ENCODE measurements at places on chromosomes 6 and 20.

- DNase-seq, result no peak
These were observed 10.4 kb upstream of the EDN3 start for GRCh38 chr20:59289994-59290393.

DNA sequence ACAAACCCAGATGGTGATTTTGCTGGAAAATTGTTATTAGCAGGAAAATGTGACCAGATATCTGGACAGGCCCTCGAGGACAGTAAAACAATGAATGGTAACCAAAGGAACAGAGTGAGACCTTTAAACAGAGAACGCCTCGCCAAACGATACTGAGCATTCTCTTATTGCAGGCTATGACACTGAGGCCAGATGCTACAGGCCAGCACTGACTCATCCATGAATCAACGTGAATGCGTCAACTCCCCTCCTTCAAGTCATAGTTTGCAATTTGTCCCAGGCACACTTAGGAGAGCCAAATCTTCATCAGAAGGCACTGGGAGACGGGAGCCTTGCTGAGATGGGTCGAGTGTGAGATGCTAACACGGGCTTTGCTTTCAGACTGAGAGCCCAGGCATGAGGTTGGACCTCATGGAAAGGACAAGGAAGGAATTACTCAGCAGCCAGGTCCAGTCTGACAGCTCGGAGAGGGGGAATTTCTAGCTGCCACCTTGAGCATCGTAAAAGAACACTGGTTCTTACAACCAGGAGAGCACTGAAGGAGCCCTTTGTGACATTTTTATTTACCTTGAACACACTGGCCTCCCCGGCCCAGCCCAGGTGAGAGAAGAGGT lies 60.7 kb downstream of the BMP7 start:
- DNase-seq, result no peak

DNA sequence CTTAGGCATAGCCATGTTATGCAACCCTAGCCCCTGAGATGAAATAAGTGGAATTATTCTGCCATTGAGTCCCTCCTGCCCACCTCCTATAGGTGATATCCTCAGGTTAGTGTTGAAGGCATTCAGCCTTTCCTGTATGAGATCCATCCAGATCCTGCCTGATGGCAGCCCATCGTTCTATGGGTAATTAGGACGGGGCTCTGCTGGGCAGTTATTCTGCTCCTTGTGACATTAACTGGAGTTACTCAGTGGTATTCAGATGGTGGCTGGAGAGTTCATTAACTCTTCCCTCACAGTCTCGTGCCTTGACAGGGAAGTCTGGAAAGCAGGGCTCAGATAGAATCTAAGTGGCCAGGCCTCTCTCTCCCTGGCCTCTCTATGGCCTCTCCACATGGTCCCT lies 9.3 kb upstream of the GMDS start:
- DNase-seq, result no peak

DNA sequence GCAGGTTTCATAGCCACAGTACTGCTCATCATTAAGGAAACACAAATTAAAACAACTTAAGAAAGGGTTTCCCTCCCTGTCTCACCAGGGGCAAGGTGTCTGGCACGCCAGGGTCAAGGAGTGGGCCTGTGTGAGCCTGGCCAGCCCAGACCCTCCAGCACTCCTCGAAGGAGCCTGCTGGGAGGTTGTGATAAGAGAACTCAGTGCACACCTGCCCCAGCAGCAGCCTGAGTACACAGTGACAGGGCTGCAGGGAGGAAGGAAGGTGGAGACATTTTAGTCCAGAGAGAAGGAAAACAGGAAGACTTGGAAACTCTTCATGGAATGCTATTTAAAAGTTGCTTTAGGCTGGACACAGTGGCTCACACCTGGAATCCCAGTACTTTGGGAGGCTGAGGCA lies 14.1 kb downstream of the NINL start:
- no peak for DNase-seq

DNA sequence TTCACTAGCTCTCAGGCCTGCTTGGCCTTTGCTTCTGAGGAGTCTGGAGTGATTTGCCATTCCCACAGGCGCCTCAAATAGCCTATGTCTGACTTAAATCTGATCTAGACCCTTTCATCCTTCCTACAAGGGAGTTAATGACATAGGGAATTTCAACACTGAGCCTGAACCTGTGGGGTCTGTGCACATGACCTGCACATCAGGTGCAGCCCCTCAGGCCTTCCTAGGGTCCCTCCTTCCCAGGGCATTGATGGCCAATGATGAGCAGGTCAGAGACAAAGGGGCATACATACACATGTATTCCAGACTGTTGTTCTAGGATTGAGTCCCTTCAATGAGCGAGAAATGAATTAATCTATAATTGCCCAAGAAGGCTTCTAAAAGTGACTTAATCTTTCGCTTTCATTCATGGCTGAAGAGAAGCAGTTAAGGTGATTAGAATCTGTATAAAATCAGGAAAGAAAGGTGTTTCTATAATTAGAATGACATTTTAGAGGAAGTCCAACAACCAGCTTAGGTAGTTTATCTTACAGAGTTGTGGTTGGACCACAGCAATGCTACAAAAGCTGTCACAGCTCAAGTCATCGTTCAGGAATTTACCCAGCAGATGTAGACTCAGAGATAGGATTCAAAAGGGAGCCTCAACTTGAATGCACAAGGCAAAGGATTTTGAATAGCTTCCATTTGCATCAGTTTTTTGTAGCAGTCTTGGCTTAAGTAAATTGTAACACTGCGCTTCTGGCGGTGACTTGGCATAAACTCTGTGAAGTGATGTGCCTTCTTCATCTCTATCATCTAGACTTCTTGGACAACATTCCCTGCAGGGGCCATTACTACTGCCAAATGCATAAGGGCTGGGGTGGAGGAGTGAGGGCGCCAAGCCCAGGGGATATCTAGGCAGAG lies 27.0 kb upstream of the TBC1D7 start:
- no peak for DNase-seq

DNA sequence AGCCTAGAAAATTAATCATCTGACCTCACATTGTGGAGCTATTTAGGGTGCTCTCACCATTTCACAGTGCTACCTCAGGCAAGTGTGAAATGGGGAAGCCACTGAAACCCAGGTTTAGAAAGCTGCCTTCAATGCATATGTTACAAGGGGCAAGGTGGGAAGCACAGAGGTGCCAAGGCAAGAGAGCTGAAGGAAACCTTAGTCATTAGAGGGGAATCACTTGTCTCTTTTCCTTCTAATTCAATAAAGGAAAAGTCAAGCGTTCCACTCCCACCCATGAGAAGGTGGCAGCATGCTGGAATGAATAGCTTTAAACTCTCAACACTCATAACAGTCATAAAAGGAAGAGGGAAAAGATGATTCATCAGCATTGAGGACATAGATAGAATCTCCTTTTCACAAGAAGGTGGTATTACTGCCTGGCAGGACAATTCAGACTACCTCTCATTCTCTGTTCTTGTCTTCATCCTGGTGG lies 251.9 kb upstream of the IRAK1BP1 start:
- no peak for DNase-seq

- no peak for DNase-seq
These were observed 49.3 kb upstream of the ARID1B start for GRCh38 chr6:156727715-156728385.

GRCh38 chr20:2252419-2252997 lies 43.3 kb upstream of the TGM3 start:
- no peak for DNase-seq

DNA sequence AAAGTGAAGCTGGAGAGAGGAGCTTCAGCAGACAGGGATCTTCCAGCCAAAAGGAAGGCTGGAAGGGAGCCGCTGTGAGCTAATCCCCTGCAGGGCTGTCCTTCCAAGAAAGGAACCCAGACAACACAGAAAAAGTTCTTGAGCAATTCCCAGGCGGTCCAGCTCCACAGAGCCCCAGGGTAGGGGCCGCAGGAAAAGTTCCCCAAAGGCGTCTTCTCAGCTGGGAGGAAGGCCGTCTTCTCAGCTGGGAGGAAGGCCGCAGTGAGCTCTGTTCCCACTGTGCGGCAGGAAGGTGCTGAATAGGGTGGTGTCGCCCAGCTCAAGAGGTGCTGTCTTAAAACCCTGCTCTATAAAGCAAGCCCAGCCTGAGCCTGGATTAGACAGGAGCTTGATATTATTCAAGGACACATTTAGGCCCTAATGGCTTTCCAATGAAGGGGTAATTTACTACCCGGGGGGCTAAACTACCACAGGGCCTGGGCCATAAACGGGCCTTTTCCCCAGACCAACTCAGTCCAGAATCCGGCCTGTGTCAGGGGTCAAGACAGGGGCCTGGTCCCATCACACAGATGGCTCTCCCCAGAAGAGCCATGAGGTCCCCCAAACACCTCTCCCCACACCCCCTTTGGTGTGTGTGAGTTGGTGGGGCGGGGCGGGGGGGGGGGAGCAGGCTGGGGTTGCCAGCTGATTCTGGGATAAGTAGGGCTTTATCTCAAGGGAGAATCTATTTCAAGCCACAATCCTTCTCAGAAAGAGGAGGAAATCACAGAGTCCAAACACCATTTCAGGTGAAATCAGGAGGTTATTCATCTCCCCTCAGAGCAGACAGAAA lies 103.6 kb downstream of the NOL4L start:
- DNase-seq, result no peak

GRCh38 chr6:9116026-9116425 lies 680.7 kb upstream of the SLC35B3 start:
- DNase-seq, result no peak

GRCh38 chr20:56628873-56629463 lies at the start of gene TFAP2C:
TSS of gene TFAP2C (plus strand) at chr20:56629306. CDS start at chr20:56629545, 239 bp downstream.
- DNase-seq, result peak; percentile 79

- DNase-seq, result no peak
These were observed 233.7 kb upstream of the SPTLC3 start for GRCh38 chr20:12775041-12775440.

DNA sequence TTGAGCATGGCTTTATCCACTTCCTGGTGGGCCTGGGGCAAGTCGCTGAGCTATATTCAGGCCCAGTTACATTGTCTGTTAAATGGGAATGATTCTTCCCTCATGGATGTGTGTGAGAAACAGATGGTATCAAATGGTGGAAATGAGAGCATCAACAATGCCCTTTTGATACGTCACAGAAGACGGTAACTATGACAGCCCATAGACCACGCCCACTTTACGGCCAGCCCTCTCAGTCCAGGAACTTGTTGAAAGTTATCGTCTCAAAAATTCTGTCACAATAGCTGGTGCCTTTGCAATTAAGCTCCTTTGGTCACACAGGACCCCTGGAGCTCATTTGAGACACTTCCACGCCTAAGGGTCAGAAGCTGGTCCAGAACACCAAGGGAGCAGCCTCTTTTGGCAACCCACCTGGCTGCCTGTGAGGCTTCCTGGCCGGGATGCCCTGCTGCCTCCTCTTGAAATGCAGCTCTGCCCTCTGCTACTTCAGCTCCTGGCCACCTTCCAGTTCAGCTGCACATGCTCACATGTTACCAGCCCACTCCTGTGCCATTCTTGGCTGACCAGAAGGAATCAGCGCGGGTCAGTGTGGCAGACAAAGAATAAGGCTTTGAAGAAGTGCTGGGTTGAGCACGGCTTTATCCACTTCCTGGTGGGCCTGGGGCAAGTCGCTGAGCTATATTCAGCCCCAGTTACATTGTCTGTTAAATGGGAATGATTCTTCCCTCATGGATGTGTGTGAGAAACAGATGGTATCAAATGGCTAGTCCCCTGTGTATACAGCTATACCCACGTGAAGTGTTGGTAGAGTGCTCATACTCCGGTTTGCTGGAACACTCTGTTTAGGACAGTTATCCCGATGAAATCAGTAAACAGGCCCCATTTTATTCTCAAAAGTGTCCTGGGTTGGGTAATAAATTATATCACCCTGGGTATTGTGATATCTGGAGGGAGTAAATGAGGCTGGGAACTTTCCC lies 199.2 kb upstream of the SUPT3H start:
- peak; percentile 6 for DNase-seq

DNA sequence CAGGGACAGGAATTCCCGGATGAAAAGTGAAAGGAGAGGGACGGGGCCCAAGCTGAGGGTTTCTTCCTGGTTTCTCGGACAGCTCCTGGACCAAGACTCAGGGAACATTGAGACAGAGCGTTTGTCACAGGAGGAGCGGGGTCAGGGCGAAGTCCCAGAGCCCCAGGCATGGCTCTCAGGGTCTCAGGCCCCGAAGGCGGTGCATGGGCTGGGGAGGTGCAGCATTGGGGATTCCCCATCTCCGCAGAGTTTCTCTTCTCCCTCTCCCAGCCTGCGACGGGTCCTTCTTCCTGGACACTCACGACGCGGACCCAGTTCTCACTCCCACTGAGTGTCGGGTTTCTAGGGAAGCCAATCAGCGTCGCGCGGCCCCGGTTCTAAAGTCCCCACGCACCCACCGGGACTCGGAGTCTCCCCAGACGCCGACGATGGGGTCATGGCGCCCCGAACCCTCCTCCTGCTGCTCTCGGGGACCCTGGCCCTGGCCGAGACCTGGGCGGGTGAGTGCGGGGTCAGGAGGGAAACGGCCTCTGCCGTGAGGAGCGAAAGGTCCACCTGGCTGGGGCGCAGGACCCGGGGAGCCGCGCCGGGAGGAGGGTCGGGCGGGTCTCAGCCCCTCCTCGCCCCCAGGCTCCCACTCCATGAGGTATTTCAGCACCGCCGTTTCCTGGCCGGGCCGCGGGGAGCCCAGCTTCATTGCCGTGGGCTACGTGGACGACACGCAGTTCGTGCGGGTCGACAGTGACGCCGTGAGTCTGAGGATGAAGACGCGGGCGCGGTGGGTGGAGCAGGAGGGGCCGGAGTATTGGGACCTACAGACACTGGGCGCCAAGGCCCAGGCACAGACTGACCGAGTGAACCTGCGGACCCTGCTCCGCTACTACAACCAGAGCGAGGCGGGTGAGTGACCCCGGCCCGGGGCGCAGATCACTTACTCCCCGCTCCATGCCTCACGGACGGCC lies 54.6 kb upstream of the POLR1H start:
- DNase-seq, result no peak

GRCh38 chr6:11222385-11223277 lies 9.8 kb downstream of the NEDD9 start:
- DNase-seq, result no peak

DNA sequence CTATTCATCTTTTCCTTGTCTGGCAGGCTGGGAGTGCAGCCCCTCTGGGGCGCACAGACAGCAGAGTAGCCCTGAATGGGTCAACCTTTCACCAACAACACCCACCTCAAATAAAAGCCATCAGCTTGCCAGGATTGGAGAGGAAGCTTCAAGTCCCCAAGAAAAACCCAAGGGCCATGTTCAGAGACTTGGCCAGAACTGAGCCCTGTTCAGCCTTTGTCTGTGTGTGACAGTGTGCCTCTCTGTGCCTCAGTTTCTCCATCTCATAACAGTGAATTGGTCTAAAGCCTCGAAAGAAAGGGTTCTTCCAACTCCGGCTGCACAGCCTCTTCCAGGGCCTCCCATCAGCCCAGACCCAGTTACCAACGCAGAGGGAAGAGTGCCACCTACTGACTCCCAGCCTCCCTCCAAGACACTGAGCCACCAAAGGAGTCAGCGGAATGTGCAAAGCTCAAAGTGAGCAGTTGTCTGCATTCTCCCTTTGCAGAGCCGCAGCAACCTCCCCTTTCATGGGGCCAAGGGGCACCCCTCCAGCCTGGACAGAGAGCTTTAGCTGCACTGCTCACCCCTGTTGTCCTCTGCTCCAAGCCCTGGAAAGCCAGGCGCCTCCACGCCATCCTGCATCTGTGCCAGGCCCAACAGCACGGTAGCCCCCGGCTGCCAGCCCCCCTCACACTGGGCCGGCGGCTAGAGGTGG lies 82.7 kb upstream of the TOP1 start:
- peak; percentile 38 for DNase-seq

- DNase-seq, result no peak
These were observed 46.1 kb upstream of the JAG1 start for GRCh38 chr20:10719740-10720385.

Data from NCI-H524 (cell line).